ENCODE measurements at places on chromosomes 1 and 21.

- DNase-seq, result peak; percentile 70
Measured at GRCh38 chr1:58848818-58849411, 65.1 kb upstream of the JUN start.

- no peak for DNase-seq
Measured at GRCh38 chr1:248918131-248918530, 12.1 kb downstream of the PGBD2 start.

DNA sequence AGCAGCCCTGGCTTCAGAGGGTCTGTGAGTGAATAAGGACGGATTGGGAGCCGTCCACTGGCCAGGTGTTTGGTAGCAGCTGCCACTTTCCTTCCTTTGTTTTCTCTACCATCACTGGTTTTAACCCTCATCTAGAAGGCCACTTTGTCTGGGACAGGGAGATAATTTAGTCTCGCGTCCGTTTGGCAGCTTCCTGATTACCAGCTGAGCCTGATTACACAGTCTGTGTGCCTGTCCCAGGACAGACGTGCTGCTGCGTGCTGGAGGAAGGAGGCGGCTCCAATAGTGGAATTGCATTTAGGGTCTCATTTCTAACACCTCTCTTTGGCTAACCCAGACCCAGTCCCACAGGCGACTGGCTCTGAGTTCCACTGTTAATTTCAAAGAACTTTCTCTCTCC is 24.6 kb upstream of the CASQ2 start:
- DNase-seq, result no peak

- no peak for DNase-seq
Measured at GRCh38 chr1:83734420-83734819, 264.5 kb downstream of the TTLL7 start.

GRCh38 chr1:208101661-208102431 is 142.3 kb downstream of the PLXNA2 start:
- DNase-seq, result no peak

- no peak for DNase-seq
Measured at GRCh38 chr1:58997060-58997411, 213.2 kb upstream of the JUN start.

DNA sequence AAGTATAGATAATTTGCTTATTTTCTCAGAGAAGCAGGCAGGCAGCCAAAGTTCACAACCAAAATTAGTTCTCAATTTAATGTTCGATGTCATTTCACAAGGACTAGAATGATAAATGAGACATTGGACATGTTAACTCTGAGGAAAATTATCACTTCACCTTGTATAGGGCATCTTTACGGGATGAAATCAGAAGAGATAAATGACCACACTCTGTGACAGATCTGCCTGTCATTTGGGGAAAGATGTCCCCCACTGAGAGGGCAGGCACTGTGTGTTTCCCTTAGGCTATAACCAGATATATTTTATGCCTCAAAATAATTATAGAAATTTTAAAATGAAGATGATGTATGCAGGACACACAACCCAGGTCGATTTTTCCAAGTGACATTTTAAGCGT is 642.9 kb downstream of the BRINP3 start:
- DNase-seq, result no peak

DNA sequence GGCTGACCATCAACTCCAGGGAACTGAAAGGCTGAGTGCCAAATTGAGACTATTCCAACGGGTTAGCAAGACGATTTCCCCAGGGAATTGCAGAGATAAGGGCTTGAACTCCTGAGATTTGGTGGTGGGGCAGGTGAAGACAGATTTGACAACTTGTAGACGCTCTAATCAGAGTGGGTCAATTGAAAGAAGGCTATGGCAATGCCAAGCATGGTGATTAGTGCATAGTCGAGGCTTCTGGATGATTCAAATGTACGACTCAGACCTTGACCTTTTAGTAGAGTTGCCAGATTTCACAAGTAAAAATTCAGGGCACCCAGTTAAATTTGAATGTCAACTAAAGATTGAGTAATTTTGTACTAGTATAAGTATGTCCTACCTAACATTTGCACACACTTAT is 302.1 kb upstream of the SPAG17 start:
- DNase-seq, result no peak

DNA sequence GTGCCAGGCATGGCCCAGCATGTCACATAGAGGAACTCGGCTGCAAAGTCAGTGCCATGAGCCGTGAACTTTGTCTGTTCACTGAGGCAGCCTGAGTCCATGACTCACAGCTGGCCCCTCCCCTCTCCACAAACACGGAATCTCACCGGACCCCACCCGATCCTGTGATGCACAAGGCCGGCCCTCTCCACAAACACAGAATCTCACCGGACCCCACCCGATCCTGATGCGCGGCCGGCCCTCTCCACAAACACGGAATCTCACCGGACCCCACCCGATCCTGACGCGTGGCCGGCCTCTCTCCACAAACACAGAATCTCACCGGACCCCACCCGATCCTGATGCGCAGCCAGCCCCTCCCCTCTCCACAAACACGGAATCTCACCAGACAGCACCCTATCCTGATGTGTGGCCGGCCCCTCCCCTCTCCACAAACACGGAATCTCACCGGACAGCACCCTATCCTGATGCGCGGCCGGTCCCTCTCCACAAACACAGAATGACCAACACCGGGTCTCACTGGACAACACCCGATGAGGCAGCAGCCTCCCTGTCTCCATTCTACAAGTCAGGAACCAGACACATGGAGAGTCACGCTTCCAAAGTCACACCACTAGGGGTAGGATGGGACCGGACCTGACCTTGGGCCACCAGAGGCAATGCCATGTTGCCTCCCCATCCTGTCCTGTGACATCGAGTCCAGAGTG is 39.6 kb upstream of the GPR153 start:
- DNase-seq, result no peak

GRCh38 chr1:22321917-22322316 is 129.7 kb upstream of the ZBTB40 start:
- DNase-seq, result no peak

DNA sequence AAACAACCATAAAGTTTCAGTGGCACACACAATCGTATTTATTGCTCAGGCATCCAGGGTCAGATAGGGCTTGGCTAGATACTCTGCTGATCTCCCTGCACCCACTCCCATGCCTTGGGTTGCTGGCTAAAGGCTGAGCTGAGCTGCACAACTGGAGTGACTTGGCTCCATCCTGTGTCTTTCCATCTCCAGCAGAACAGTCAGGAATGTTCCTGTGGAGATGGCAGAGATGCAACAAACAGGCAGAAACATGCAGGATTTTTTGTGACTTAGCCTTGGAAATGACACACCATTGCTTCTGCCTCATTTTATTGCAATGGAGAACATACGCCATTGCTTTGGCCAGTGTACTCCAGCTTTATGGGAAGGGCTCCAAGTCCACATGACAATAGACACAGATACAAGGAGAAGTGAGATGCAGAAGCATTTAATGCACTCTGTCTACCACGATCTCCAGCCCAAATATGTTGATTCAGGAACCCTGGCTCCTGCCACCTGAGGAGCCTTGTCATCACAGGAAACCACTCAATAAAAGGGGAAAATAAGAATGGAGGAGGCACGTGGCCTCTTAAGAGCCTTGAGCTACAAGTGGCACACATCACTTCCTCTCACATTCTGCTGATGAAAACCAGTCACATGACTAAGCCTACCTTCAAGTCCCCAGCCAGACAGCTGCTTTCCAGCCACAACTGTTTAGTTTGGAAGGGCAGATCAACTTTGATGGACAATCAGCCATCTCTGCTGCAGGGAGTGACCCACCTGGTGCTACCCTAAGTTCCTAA is 10.1 kb upstream of the GUCA2B start:
- DNase-seq, result peak; percentile 18

DNA sequence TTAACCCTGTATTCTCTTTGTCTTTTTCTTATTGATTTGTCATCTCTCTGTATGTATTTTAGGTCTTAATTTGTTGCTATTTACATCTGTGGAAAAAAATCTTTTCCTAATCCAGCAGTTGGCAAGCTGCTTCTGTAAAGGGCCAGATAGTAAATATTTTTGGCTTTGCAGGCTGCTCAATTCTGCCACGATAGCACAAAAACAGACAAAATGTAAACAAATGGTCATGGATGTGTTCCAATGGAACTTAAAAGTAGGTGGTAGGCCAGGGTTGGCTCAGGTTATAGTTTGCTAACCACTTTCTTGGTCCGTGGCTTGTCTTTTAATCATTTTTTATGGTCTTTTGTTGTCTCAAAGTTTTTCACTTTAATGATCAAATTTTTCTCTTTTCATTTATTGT is 371.8 kb downstream of the HHAT start:
- no peak for DNase-seq

DNA sequence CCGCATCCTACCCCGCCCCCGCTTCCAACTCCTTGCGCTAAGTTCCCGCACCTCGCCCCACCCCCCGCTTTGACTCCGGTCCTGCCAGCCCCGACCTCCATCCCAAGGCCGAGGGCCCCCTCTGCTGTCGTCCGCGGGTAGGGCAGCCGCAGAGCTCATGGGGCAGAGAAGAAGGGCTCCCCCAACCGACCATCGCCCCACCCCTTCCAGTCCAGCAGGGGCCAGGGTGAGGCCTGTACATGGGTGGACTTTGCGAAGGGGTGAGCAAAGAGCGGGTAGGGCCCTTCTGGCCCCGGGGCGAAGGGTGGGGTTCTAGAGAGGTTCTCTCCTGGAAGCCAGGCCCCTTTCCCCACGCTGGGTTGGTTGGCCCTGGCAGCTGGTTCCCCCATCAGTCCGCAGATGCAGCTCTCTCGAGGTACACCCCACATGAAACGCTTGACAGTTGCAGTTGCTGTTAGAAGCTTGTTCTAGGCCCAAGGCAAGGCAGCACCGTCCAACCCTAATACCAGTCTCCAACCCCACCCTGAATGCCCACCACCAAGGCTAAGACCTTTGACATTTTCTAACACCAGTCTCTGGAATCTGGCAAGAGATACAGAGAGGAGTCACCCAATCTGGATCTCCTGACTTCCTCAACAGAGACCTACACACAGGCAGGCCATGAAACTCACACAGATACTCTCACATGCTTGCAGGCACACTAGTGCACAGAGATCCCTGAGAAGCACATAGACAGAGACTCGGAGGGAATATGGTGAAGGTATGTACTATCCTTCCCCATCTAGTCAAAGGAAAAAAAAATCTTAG is 25.3 kb upstream of the ADGRB2 start:
- peak; percentile 83 for DNase-seq

DNA sequence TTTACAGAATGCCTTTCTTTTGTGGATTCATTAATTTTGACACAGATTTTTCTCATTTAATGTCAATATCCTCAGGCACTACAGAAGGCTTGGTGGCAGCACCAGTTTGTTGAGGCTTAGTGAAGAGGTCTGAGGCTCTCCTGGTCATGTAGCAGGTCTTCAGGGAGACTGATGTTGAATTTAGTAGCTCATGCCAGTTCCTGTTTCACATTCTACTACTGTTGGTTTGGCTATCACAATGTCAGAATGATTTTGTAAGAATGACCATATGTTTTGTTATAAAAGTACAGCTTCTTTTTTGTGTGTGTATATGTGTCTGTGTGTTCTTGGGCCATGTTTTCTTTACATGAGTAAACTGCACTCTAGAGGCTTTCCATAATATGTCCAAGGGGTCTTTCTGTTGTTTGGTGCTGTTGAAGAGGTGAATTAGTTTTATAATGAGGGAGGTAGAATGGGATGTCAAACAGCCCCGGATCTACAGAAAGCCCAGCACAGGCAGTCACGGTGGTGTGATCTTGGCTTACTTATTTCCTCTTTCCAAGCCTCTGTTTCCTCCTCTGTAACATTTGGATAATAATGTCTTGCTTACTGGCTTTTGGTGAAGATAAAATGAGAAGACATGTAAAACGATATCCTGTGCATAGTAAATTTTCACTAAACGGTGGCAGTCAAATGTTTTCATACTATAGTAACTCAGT is 32.0 kb downstream of the C1orf21 start:
- peak; percentile 69 for DNase-seq

GRCh38 chr1:104402178-104402577 is 652.5 kb downstream of the AMY1C start:
- DNase-seq, result no peak

DNA sequence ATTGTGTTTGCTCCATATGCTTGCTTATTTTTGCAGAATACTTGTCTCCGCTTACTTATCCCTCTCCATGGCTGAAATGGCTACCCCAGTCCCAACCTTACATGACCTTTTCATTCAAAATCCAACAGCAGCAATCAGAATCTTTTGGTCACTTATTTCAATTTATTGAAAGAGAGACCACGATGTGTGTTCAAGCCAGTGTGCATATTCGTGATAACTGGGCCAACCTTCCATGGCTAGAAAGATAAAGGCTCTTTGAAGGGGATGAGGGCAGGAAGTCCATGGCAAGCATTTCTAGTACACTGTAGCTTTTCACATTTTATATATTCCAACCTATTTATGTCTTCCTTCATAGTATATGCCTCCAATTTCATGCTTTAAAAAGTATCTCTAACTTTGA is 23.1 kb downstream of the HSD11B1 start:
- DNase-seq, result no peak

DNA sequence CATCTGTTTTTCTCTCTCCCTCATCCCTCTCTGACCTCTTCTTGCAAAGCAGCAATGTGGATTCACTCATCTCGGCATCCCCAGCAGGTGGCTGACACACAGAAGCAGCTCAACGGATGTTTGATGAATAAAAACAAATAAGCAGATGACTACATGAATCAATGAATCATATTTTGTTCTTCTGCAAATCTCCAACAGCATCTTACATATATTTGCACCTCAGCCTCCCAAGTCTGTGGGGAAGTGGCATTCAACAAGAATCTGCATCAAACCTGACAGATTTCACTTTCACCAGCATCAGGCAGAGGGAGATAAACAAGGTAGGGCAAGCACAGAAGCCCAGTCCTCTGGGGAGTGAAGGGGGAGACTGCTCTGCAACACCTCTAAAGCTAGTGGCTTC is 34.0 kb downstream of the CAPN8 start:
- DNase-seq, result no peak
